ENCODE measurements at places on chromosomes 13 and 19. TPM values are rescaled to one million over a fixed set of nuclear protein-coding genes. Genes with fewer than 3 reads are reported as not detected.

- DNase-seq, result no peak
Measured at GRCh38 chr19:57949296-57949695, 1.8 kb upstream of the ZNF256 start.

SIAH3 gene
- 0.11 TPM for total RNA-seq

RNASEH2A gene
- total RNA-seq, result 40.3 TPM

DNA sequence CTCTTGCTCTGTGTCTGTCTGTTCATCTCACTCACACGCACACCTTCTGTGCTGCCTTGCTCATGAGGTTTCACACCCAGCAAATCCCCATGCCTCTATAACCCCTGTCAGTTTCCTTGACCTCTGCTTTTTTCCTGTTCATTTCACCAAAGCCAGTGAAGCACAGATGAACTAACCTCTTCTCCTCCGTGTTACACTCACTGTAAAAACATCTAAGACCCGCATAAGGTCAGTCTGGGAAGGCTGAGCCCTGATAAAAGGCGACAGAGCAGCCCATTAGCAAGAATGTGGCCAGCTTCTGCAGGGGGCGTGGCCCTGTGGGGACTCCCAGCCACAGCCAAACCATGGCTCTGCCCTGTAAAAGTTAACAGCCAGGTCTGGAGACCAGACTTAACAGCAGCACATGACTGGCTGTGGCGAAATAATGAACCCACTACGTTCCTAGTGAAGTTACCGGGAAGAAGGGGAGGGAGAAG, 42.8 kb upstream of the NPAS1 start:
- DNase-seq, result no peak

DNA sequence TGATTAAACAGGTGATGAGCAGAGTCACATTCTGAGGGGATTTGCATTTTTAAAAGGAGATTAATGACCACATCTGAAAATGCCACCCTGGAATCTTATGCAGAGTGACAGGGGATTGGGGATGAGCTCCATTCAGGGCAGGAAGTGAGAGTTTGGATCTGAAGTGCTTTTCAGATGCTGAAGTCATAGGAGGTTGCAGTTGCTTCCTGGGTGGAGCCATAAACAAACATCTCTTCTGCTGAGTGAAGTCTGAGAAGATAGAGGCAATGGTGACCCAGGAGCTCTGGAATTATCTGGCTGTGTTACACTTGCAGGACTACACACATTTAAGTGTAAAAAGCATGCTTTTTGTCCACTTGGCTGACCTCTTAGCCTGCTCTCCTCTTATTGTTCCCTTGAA, 51.4 kb upstream of the PSG8 start:
- no peak for DNase-seq

- DNase-seq, result no peak
Measured at GRCh38 chr13:70385852-70386251, 277.6 kb upstream of the KLHL1 start.

DNA sequence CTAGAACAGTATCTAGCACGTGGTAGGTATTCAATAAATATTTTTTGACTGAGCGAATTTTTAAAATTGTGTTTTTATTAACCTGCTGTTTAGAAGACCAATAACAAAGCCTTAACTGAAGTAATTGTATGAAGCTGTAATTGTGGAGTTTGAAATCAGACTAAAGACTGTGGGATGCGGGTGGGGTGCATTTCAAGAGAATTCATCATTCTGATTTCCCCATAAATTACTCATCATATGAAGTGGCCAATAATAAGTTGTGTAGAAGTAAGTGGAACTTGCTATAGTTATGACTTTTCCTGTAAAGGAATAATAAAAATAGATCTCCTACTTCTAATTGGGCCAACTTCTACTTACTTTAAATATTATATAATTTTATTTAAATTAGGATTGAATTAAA, 449.3 kb downstream of the PCDH9 start:
- no peak for DNase-seq

- no peak for DNase-seq
Measured at GRCh38 chr13:79837741-79838450, 356.9 kb downstream of the NDFIP2 start.

DNA sequence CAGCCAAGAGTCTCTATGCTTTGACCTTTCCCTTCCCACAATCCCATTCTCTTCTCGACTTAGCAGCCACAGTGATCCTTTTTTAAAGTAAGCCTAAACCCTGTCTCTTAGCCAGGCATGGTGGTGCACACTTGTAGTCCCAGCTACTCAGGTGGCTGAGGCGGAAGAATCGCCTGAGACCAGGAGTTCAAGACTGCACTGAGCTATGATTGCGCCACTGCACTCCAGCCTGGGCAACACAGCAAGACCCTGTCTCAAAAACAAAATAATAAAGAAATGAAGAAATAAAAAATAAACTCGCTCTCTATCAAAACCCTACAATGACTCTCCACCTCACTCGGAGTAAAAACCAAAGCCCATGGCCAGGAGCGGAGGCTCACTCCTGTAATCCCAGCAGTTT, 14.7 kb downstream of the TEX101 start:
- DNase-seq, result no peak

GRCh38 chr13:56338421-56338820, 802.3 kb upstream of the PRR20A start:
- no peak for DNase-seq

BRSK1 gene
- total RNA-seq, result 5.8 TPM

- DNase-seq, result no peak
Measured at GRCh38 chr19:39415111-39416046, 2.9 kb downstream of the PLEKHG2 start.

- DNase-seq, result no peak
Measured at GRCh38 chr19:6465006-6465405, 935 bp downstream of the CRB3 start.

DNA sequence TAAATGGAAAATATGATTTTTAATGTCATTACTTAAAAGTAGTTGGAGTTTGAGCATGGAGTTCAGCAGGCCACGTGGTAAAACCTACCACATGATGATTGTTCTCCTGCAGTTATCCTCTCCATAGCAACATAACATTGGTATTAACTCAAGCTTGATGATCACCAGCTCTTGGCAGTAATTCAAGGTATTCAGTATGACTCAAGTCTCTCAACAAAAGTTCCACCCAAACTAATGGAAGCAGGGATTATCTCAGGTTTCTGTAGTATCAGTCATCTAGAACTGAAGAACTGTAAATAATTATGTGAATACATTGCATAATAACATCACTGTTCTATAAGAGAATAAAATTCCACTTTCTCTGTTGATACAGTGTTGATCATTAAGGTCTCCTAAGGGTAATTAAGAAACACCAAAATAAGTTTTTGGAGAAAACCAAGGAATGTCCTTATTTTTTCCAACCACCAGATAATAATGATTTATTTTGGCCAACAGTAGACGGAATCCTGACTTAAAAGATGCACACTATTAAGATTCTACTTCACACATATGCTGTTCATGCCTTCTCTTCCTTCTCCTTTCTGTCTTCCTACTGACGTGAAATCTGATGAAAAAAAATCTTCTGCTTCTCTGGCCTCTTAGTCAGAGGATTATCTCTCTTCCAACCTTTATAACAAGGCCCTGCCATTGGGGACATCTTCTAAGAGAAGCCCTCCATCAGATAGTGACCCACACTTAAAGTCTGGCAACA, 1092.3 kb downstream of the EFNB2 start:
- no peak for DNase-seq

- DNase-seq, result no peak
Measured at GRCh38 chr13:77878190-77878589, 40.4 kb downstream of the EDNRB start.

DNA sequence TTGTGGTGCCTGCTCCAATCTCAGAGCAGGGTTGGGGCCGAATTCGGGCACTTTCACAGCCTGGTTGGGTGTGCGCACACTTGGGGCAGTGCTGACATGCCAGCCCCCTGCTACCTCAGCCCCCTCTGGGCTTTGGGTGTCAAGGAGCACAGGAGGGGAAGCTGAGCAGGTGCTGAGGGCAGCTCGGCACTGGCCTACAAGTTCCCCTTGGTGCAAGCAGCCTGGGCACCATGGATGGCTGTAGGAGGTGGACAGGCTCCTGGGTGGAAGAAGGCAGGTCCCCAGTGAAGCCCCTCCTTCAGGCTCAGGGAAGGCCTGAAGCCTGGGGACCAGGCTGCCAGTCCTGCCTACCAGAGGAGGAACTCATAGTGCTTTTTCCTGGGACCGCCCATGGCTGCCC, 326.6 kb downstream of the NDFIP2 start:
- no peak for DNase-seq

DNA sequence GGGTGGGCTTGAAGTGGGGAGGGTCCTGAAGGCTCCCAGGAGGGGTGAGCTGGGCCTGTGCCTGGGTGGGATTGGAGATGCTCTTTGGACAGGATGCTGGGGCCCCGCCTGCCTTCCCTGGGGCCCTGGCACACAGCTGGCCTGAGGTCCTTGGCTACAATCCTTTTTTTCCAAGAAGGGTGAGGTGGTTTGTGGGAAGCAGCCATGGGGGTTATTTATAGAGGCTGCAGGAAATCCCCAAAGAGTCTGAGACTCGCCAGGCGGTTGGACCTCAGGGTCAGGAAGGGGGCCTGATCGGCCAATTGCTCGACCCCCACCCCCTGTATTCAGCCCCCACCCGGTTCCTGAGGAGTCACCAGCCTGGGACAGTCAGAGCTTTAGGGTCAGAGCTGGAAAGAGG, 10.0 kb downstream of the GTPBP3 start:
- DNase-seq, result no peak

SWSAP1 gene
- 1.8 TPM for total RNA-seq

KIR2DL1 gene
- total RNA-seq, result not detected

DNA sequence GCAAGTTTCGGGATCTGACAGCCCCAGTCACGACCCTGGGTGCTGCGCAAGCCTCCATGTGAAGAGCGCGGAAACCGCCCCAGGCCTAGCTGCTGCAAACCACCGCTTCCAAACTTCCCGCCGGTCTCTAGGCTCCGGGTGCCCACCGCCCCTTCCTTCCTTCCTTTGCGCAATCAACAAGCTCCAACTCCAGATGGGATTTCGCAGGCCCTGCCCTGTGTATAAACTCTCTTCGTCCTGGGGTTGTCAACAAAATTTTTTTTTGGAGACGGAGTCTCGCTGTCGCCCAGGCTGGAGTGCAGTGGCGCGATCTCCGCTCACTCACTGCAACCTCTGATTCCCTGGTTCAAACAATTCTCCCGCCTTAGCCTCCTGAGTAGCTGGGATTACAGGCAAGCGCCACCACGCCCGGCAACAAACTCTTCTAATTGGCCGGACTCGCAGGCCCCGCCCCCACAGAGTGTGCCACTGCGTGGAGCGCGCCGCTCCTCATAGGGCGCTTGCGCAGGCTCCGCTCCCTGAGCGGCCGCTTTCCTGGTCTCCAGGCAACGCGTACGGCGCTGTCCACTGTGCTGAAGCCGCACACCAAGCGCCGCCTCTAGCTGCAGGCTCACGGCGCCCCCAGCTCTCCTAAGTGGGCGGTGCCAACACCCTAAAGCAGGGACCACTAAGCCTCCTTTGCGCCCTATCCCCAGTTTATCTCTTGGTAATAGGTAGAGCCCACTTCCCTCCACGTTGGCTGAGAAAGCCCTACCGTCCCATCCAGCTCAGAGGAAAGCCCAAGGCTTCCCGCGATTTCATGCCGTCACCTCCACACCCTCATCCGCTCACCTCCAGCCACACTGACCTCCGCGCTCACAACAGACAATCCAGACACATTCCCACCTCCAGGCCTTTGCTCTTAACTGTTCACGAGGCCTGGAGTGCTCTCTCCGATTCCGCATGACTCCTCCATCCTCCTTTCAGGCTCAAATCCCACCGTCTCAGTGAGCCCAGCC, 5.5 kb upstream of the QTRT1 start:
- peak; percentile 93 for DNase-seq

- no peak for DNase-seq
Measured at GRCh38 chr19:8142513-8142900, 6.9 kb downstream of the FBN3 start.

DNA sequence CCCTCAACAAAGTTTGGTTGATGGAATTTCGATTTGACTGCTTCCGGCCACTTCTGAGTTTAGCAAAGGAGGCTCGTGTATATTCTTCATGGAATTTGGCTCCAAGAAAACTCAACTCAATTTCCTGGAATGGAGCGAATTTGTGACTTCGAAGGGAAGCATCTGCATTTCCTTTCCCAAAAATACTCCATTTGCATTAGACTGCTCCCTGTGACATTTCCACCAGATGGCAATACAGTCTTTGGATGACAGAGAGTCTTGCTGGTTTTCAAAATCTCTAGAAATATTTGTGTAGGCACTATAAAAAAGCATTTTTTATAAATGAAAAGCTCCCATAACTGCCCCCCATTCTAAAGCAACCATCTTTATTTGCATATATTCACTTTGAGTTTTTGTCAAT, 4.1 kb downstream of the C1QTNF9 start:
- DNase-seq, result no peak

DNA sequence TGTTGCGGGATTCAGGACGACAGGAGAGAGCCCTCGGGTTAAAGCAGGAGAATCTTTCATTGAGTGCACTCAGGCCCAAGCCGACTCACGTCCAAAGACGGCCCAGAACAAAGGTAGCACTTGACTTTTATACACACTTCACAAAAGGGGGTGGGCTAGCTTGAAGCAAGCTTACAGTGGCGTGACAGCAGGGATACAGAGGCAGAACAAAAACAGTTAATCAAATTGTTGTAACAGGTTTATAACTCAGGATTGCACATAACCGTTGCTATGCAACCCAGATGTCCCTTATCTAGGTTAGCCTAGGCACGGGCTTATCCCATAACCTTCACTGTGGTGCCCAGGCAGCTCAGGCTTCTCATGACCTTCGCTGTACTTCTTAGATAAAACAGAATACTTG, 2.0 kb downstream of the MED25 start:
- no peak for DNase-seq

DNA sequence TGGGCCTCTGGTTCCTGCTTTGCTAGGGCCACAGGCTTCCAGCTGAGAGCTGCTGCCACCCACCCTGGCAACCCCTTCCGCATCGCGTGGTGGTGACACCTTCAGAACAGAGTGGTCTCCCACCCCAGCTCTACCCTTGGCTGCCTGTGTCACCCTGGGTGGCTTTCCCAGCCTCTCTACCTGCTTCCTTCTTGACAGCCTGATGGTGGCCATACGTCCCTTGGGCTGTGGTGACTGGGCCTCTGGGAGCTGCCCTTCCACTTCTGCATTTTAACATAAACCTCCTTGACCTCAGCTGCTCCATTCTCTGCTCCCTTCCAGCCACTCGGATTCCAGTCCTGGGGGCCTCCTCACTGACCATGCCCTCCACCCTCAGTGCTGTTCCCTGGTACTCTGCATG, 17.0 kb downstream of the PAK4 start:
- no peak for DNase-seq

- peak; percentile 78 for DNase-seq
Measured at GRCh38 chr19:7658219-7658686, 10.6 kb upstream of the RETN start.

SLC10A2 gene
- total RNA-seq, result not detected

DNA sequence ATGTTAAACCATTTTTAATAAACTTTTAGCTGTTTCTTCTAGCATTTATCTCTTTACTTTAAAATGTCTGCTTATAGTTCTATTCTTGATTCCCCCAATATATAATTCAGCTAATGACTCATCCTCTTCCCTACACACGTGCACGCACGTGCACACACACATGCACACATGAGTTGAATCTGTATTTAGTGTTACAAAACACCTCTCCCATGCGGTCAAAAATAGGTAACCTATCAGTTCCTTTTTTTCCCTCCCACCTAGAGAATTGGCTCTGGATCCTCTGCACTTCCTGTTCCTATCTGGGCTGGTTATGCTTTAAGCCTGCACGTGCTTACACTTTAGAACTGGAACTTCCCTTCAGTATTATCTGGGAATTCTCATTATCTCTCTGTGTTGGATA, 144.1 kb downstream of the PAN3 start:
- no peak for DNase-seq

GRCh38 chr13:91158017-91158395, 189.5 kb upstream of the MIR17HG start:
- no peak for DNase-seq

CGB5 gene
- not detected for total RNA-seq
